ENCODE measurements at places on chromosomes 2 and 18. TPM values are rescaled to one million over a fixed set of nuclear protein-coding genes. Genes with fewer than 3 reads are reported as not detected.

GRCh38 chr2:193980599-193980998, 1676.4 kb upstream of the SLC39A10 start:
- no peak for DNase-seq

GRCh38 chr2:95004711-95005110, 20.8 kb upstream of the MAL start:
- DNase-seq: no peak

- DNase-seq: no peak
Measured at GRCh38 chr2:236103981-236104380, 64.2 kb downstream of the GBX2 start.

GRCh38 chr2:226423498-226423960, 376.1 kb downstream of the IRS1 start:
- no peak for DNase-seq

- DNase-seq: peak; percentile 55
Measured at GRCh38 chr2:14903709-14904374, 271.3 kb downstream of the LRATD1 start.

DNA sequence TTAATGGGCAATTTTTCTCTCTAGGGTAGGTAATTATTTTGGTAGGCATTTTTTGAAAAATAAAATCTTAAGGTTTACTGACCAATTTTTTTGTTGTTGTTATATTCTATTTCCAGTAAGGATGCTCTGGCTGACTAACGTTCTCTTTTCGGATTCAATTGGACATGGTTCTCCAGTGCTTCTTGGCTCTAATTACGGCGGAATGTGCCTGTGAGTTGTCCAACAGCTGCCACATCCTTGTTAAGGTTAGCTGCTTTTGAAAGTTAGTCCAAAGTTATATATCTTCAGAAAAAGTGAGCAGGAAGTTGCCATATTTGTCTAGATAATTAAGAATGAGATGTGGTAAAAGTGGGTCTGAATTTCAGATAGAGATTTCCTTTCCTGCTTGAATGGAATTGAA, 45.8 kb upstream of the SMIM21 start:
- no peak for DNase-seq

GRCh38 chr2:37500031-37500430, 155.6 kb downstream of the QPCT start:
- no peak for DNase-seq

DNA sequence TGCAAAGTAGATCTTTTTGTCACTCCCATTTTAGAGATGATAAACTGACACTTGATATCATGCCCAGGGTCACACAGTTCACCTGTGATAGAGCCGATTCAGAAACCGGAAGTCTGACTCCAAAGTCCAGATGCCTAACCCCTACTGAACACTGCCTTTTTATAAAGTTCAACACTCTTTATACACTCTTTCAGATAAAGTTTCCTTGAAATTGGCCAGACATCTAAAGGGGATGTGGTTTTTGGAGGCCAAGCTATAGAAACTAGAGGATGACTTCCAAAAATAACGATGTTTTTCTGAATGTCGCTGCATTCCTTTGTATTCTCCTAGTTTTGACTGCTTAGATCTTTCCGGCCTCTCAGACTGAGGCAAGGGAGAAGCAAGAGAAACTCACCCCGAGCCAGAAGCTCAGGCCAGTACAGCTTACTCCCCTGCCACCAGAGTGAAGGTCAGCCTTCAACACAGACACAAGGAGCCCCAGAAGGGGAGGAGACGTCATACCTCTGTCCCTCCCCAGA, 61.8 kb downstream of the NRP2 start:
- DNase-seq: no peak

GRCh38 chr2:124025171-124025580, at the start of gene CNTNAP5:
Gene CNTNAP5, plus strand, starts transcription at chr2:124025287. Its CDS starts 364 bp downstream, at chr2:124025651.
- DNase-seq: no peak

DNA sequence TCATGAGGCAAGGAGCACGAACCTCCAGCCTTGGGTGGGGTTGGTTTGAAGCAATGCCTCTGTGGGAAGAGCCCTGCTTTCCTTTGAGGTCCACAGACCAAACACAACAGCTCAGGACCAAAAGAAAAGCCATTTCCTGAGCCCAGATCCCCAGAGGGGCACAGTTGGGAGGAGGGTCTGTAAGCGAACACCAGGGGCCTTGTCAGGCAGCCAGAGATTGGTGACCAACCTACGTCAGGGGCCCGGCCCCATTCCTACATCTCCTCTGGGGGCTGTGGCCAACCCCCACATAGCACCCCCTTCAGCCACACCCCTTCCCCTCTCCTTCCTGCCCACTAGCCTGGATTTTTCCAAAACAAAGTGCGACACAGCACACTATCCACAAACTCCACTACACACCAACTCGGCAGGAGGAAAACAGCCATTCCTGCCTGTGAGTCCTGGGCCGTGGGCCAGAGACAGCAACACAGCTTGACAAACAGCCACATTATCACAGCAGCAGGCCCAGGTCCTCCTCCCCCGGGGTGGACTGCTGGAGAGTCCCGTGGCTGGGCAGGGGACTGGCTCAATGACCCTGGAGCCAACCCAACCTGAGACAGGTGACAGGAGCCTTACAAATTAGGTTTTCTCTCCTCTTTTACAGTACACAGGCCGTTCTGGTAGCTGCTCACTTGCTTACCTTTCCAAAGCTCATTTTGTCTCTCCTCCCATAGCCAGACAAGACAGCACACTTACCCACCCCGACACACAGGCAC, 98.8 kb downstream of the TNS1 start:
- DNase-seq: no peak

DNA sequence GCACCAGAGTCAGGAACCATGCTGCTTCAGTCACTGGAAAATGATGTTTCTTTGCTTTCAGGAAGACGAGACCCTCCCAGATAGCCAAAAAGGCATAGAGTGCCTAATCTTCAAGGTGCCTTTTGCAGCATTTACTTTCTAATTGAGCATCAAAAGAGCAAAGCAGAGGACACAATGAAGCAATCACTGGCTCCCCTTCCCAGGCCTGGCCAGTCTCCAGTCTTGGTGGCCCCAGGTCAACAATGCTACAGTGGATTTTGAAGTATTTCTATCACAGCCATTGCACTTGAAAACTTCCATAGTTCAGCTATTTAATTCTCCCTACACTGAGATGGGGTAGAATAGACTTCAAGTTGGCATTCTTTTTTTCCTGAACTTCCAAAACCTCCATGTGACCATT, 15.4 kb downstream of the ZBTB7C start:
- no peak for DNase-seq

GRCh38 chr2:39266139-39266805, 22.5 kb upstream of the CDKL4 start:
- no peak for DNase-seq

GRCh38 chr2:36357847-36358659, 2.5 kb downstream of the CRIM1 start:
- DNase-seq: no peak

DNA sequence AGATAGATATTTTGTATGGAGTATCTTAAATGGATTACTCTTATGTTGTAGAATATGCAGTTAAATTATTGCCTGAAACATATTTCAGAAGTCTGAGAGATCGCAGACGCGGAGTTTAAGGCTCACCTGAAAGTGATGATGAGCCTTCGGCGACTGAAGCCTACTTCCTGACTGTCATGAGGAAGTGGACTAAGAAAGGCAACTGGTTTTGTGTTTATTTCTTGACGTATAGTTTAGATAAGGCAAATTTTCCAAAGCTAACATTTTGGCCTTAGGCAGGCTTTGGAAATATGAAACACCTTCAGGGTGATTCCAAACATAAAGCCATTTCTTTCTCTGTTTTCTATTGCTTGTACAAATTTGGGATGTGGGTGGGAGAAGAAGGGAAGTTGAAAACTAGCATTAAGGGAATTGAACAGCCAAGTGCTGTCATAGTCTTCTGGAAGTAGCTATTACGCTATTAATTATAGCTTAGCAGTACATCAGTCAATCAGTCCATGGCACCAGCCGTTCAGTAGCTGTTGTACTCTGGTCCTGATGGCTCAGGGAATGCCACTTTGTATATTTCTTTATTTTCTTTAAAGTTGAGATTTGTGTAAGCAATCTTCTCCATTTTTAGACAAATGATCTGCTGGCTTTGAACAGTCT, 1.5 kb downstream of the GRHL1 start:
- no peak for DNase-seq

- no peak for DNase-seq
Measured at GRCh38 chr2:207126724-207127308, 38.9 kb downstream of the KLF7 start.

- no peak for DNase-seq
Measured at GRCh38 chr18:11005528-11005927, 143.8 kb downstream of the PIEZO2 start.

- no peak for DNase-seq
Measured at GRCh38 chr18:12507007-12507406, 99.3 kb downstream of the PRELID3A start.

DNA sequence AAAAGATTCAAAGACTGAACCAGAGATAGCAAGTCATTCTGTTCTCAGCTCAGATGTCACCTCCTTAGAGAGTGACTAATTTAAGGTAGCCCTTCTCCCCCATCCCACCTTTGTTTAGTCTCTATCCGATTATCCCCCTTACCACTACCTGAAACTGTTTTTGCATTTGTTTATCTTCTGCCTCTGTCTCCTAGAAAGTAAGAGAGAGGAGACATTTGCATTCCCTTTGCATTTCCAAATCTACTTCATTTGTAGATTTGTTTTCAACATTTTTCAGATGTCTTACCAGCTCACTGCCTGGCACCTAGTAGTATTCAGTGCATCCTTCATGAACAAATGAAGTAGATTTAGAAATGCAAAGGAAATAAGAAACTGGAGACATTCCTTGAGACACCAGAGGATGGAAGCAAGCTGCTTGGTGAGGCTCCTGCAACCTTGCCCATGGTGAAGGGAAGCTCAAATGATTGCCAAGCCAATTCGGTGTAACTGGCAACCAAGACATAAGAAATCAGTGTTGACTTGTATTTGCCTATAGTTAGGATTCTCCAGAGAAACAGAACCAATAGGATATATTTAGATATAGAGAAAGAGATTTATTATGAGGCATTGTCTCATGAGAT, 385.7 kb downstream of the STK39 start:
- DNase-seq: no peak

- DNase-seq: peak; percentile 76
Measured at GRCh38 chr2:18520451-18521425, 39.7 kb downstream of the RDH14 start.

- no peak for DNase-seq
Measured at GRCh38 chr2:43879261-43879660, 40.5 kb downstream of the ABCG8 start.

DNA sequence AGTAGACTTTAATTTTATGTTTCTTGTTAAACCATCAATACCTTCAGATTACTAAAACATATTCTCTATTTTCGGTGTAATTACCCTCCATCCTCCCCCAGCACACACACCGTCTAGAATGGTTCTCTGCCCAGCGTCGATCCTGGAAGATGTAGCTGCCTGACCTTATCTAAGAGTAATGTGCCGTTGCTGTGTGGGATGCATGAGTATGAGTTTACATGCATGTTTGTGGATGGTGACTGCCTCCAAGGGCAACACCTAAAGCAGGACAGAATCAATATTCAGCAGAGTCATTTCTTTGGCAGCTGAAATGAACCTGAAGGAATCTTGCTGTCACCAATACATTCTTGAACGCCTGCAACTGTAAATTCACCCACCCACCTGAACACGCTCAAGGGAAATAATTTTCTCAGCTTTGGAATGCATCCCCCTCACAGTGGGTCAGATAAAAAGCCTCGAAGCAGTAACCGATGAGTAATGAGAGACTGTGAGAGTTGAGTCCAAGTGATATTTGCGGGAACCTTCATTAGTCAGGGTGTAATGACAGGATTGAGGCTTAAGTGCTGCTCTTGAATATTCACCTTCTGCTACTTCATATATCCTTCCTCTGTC, 155.8 kb upstream of the RND3 start:
- DNase-seq: no peak

- DNase-seq: no peak
Measured at GRCh38 chr18:51066273-51066672, 36.3 kb downstream of the SMAD4 start.

- DNase-seq: no peak
Measured at GRCh38 chr18:23235860-23236259, 100.6 kb downstream of the CABLES1 start.

DNA sequence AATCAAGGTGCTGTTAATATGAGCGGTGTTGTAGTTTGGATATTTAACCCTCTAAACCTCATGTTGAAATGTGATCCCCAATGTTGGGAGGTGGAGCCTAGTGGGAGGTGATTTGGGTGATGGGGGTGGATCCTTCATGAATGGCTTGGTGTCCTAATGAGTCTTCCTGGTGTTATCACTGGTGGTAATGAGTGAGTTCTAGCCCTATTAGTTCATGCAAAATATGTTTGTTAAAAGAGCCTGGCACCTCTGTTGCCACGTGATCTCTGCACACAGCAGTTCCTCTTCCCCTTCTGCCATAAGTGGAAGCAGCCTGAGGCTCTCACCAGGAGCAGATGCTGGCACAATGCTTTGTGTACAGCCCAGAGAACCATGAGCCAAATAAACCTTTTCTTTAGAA, 158.4 kb downstream of the FMNL2 start:
- no peak for DNase-seq

- DNase-seq: no peak
Measured at GRCh38 chr18:31301201-31301655, 16.7 kb upstream of the DSG1 start.

DOK6 gene
- not detected for total RNA-seq

B4GALT6 gene
- total RNA-seq: 7.7 TPM

COL5A2 gene
- total RNA-seq: 2.9 TPM

PPIG gene
- 76.8 TPM for total RNA-seq

PLGLB2 gene
- total RNA-seq: not detected

GNAL gene
- total RNA-seq: 0.20 TPM

AOX1 gene
- 0.05 TPM for total RNA-seq

RSAD2 gene
- 2.7 TPM for total RNA-seq

FOXD4L1 gene
- total RNA-seq: not detected

ANKRD23 gene
- total RNA-seq: 3.7 TPM

VWA3B gene
- total RNA-seq: not detected

TSPYL6 gene
- not detected for total RNA-seq

UGT1A5 gene
- total RNA-seq: not detected

KLHL30 gene
- not detected for total RNA-seq

TNFAIP6 gene
- total RNA-seq: not detected

LOXHD1 gene
- total RNA-seq: 0.14 TPM

M1AP gene
- not detected for total RNA-seq

EVX2 gene
- not detected for total RNA-seq

Data from activated naive CD4-positive, alpha-beta T cell treated with anti-CD3 and anti-CD28 coated beads, Interleukin-2, amount 50 U/mL, for 72 hours (primary cell).